B cell (primary cell): ENCODE measurements at places on chromosomes 16 and 17. TPM values are rescaled to one million over a fixed set of nuclear protein-coding genes. Genes with fewer than 3 reads are reported as not detected.

- DNase-seq, result no peak
Measured at GRCh38 chr16:19765860-19766553, 47.9 kb downstream of the IQCK start.

DNA sequence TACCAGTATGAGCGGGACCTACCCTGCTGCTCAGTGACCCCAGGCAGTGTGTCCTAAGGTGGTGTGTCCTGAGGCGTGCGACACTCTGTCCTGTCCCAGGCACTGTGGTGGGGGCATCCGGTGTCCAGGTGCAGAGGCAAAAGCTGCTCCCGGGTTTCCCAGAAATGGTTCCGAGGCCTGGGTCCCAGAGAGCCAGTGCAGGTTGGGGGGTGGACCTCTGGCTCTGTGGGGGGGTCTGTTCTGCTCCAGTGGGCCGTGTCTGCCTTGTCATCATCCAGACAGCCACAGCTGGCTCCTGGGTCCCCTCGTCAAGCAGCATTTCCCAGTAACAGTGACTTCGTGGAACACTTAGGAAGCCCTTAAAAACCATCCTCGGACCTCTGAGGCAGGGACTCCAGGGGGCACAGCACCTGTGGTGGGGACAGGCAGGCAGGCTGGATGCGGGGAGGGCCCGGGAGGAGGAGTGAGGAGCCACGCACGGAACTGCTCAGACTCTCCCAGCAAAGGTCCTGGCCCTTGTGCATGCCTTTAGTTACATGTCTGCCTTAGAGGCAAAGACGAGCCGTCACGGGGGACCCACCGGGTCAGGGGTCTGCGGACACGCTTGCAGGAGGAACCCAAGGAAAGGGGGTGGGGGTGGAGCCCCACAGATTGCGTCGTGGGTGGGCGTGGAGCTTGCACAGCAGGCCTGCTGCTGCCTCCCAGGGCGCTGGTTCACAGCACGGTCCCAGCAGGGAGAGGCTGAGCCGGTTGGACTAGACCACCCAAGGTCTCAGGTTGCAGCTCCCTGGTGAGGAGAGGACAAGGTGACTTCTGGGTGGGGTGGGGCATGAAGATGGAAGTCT, 5.6 kb downstream of the SLC16A3 start:
- no peak for DNase-seq

- DNase-seq, result peak; percentile 83
Measured at GRCh38 chr16:11354733-11355574, 9.7 kb downstream of the RMI2 start.

DNA sequence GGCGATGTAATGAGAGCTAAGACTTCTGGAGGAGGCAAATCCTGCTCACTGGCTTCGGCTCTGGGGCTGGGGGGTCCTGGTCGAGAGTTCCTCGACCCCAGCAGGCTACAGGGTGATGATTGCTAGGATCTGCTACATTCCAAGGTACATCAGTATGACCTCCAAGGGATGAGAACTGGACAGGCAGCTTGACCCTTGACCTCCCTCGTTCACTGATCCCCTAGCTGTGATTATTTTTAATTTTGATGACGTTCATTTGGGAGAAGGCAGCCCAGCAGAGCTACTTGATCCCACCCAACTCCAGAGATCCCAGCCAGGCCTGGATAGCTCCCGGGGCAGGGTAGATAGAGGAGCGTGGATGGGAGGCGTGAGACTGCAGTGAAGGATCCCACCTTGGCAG, 242.3 kb downstream of the MAF start:
- no peak for DNase-seq

DNA sequence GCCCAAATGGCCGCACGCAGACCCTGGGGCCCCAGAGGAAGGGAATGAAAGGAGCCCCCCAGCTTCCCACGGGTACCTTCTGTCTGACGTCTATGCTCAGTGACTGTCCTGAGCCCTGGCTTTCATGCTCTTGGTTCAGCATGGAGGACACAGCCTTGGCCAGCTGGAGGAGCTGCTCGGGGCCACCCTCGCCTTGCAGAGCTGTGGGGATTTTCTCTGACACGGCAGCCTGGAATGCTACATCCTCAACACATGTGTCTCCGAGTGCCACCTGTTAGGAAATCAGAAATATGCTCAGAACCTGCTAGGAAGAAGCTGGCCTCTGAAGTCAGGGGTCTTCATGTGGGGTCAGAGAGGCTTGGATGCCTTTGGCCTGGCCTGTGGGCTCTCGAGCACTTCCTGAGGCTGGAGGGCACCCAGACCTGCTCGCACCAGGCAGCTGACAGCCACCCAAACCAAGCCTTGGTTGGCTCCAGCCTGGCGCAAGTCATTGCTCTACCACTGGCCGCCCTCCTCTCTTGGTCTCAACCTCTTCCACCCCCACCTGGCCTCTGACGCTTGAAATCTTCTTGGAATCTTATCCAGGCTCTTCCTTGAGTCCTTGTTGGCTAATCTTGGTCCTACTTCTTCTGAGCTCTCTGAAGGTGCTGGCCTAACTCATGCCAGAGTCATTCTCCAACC, 63.7 kb upstream of the BCO1 start:
- DNase-seq, result no peak

Gene CIBAR2
- total RNA-seq, result not detected in 2 replicates

Gene RNF227
- 3.8 and 4.3 TPM in 2 replicates for total RNA-seq

Gene SRL
- total RNA-seq, result not detected in 2 replicates
